Dermis blood vessel endothelial cell (primary cell): ENCODE measurements at places on chromosomes 4 and X.

DNA sequence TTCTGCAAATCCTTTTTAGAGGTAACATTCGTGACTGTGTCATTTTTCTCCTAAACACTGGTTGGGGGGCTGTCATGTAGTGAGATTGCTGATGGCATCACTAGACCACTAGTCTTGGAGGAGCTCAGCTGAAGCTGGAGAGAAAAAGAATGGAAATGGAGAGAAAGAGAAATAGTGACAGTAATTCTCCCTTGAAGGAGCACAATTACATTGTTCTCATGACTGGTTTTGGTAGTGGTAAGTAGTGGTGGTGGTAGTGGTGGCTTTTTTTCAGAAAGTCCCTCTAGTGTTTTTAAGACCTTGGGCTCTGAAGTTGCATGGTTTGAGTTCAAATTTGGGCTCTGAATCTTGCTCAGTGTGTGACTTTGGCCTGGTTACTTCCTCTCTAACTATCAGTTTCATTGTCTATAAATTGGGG lies 99.8 kb downstream of the LARP7 start:
- no peak for DNase-seq

DNA sequence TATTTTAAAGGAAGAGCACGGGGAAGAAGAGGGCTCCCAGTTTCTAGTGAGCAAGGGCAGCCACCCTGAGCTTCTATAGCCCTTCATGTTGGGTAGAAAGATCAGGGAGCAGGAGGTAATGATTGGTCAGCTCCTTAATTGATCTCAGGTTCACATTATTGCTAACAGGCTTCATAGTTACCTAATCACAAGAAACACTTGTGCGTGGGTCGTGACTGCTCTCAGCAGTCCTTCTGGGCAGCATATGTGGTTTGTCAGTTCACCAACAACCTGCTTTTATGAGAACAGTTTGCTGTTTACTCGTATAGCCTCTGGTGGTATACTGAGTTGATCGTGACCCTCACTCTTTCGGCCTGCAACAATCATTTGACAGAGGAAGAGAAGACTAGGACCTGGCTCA lies 4.7 kb upstream of the DOK7 start:
- DNase-seq = no peak

DNA sequence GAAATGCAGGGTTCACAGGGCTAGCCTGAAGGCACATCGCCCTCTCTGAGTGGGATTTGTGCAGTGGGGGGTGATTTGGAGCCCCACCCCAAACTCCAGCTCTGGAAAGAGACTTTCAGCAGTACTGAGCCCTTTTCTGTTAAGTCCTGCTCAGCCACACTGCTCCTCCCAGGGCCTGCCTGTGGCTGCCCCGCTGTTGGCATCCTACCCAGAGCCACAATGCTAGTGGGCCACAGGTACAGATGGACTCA lies 52.7 kb downstream of the CXorf49B start:
- DNase-seq = no peak

DNA sequence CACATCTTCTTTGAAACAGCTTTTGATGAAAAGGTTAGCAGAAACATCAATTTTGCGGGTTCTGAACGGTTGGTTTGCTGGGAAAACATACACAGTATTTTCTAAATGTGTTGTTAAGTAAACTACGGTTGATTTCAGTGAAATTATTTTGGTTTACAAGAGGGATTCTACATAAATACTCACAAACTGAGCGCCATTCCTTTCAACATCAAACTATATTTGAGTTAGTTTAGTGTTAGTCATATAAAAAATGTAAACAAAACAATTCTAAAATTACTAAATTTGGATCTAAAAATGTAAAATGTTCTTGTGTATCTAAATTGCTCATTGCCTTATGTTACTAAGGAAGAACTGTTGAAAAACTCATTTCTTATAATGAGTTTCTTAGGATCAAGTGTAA lies 425.6 kb downstream of the PCDH18 start:
- no peak for DNase-seq

- DNase-seq = no peak
These were observed 36.5 kb downstream of the HERC3 start for GRCh38 chr4:88628746-88629145.

- DNase-seq = peak; percentile 12
These were observed 663 bp downstream of the CXorf38 start for GRCh38 chrX:40646489-40647306.

DNA sequence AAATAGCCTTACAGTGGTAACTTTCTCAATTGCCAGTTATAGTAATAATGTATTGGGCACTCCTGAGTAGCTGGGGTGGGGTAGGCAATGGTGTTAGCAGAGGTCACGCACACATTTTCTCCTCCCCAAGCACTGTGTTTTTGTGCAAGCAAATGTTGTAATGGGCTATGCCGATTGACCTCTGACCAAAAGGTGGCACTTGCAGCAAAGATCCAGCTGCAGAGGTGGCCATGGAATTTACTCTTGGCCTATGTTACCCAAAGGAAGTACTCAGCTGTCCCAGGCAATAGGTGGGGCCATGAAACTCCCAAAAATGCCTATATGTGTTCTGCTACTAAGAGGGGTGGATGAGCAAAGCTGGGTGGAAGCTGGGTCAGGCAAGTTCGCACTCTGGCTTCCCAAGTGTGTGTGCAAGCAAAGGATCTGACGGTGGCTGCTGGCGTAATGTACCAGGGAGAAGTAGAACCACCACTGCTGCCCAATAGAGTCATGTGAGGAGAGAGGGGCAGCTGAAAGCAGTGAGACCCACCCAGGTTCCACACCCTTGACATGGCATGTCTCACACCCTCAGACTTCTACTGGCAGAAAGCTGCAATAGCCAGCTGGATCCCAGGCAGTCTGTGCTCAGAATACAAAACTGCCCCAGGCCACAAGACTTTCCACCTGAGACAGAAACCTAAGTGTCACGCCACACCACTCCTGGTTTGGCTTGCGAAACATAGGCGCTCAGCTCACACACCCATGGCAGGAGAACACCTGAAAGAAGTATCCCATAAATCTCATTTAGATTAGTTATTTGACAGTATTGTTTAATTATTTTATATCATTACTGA lies 353.3 kb upstream of the EMCN start:
- DNase-seq = no peak
